Islet precursor cell (in vitro differentiated cells): ENCODE measurements at places on chromosomes 3 and 15.

DNA sequence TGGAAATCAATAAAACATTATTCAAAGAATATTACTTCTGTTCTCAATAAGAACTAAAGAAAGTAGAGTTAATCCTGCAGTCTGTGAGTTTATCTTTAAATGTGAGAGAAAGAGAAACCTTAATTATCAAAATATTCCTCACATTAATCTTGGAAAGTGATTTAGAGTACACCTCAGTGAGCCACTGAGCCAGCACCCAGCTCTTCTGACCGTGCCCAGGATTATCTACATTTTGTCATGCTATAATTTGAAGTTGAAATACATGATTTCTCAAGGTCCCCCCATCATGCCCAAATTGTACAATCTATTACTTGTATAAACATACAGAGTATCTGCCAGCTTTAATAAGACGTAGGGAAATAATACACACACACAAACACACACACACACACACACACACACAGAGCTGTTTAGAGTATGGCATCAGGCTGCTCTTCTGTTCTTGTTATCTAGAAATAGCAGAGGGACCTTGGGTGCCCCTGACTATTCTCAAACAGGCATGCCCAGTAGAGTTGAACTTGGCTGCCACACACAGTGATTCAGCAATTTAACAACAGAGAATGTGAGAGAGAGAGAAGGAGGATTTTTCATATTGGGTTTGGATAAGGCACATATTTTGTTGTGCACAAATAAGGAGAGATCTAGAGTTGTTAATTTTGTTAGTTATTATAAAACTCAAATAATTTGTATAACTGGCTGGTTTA is 74.4 kb downstream of the P2RY1 start:
- no peak for DNase-seq

- no peak for DNase-seq
Observed at GRCh38 chr15:69016021-69016595, 1.6 kb downstream of the NOX5 start.

GRCh38 chr3:31067004-31067403 is 172.5 kb upstream of the GADL1 start:
- DNase-seq: peak; percentile 86

GRCh38 chr3:100717637-100718487 is 8.6 kb downstream of the TFG start:
- no peak for DNase-seq

DNA sequence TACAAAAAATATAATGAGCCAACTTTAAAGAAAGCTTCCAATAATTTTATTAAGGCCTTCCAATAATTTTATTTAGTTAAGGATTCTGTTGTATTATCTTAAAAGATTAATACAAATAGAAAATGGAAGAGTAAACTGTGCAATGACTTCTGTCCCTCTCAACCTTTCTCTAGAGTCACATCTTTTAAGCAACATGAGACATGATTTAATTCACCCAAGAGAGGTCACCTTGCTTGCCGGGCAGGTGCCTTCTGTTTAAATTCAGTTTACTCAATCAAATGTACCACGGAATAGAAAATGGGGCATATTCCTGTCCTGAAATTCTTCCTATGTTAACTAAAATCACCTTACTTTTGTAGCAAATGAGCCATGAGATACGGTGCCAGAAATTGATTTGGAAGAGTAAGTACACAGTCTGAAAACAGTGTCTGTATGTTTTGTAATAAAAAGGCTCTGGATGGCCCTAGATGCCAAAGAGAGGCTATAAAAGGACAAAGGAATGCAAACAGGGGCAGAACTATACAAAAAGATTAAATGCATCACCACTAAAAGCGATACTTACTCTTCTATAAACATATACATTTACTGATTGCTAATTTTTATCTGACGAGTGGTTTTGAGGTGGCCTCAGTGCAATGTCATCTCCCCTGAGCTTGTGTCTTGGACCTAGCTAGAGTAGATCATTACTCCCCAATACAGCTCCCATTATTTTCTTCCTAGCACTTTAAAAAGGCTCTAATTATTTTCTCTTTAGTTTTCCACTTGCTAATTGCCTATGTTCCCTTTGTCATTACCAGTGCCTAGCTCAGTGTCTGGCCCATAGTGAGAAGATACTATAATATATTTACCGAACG is 134.0 kb downstream of the FHIT start:
- DNase-seq: no peak

DNA sequence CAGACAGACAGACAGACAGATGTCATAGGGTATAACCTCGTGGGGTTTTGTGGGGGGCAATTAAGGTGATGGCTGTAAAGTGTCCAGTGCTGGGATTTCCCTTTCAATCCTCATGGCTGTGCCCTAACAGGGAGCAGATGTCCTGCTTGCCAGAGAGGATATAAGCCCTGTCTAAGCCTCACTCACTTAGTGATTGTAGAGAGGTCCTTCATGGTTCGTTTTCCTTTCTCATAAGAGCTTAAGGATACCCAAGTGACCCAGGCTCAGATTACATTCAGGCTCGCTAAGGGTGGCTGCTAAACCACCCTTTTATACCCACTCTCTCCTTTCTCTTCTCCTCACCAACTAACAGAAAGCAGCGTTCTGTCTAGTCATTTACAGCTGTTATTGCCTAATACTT is 19.2 kb downstream of the LYSMD2 start:
- no peak for DNase-seq

- DNase-seq: no peak
Observed at GRCh38 chr3:124144035-124144814, 152.3 kb upstream of the ROPN1 start.

DNA sequence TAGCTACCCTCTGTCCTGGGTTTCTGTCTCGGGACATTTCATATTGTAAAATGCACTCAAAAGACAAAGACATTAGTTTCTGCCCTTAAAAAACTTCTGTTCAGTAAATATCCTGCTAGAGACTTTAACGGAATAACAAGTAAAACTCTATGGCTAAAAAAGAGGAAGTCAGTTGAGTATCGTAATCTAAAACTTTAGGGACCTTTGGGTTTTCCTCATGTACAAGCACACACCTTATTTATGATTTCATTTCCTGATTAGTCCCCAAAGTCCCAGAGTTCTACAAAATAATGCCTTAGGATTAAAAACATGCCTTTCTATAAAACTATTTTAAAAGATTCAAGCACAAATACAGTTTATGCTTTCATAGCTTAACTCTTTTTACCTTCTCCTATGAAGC is 585.9 kb downstream of the UNC13C start:
- no peak for DNase-seq

DNA sequence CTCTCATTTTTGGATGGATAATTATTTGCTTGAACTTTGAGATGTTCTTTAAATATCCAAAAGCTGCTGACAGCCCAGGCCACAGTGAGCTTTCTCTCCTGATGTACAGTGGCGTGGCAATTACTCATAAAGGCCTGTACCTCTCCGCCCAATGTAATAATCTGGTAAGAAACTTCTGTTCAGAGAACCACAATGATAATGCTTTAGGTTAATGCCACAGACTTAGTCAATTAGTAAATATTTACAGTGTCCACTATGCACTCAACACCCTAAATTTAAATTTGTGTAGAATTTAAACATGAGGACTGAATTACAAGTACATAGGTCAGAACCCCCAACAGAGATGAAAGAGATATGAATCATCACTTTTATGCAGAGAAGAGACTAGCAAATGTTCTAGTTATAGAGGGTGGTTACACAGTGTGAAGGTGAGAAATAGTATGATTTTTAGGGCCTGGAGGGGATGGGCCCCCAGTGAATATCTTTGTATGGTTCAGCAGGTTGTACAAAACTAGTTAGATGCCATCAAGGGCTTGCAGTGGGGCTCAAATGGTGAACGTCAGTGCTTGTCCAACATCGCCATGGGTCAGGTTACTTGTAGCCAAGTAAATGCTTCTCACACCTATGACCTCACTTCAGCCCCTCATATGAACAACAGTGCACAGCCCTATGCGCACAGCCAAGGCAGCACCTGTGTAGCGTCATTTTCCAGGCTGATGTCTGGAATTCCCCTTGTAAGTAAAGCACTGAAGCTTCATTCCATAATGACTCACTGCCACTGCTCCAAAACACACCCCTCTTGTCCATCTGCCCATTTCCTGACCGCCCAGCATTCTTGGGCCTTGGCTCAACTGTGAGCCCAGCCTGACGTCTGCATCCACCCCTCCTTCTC is 13.3 kb downstream of the ABHD2 start:
- DNase-seq: peak; percentile 97

DNA sequence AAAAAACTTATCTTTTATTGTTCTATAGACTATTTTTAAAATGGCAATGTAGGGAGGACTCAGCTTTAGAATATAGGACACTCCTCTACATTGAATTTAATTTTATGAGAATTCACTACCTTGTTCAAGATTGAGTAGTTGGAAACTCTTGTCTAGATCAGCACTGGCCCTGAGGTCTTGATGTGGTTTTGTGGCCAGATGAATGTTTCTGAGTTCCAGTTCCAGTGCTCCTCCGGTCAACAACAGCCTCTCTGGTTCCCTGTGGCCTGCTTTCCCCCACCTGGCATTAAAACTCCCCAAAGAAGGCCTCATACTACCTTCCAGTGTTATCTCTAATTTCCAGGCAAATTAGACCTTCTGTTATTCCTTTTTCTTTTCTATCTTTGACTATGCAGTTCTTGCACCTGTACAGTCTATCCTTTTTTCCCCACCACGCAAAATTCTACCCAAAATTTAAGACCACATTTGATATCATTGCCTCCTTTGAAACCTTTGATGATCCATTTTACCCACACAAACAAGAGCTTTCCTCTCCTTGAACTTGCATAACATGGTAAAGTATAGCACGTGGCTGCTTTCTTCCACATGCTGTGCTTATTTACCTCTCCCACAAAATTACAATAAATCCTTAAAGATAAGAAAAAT is 9.6 kb upstream of the ANP32A start:
- no peak for DNase-seq

DNA sequence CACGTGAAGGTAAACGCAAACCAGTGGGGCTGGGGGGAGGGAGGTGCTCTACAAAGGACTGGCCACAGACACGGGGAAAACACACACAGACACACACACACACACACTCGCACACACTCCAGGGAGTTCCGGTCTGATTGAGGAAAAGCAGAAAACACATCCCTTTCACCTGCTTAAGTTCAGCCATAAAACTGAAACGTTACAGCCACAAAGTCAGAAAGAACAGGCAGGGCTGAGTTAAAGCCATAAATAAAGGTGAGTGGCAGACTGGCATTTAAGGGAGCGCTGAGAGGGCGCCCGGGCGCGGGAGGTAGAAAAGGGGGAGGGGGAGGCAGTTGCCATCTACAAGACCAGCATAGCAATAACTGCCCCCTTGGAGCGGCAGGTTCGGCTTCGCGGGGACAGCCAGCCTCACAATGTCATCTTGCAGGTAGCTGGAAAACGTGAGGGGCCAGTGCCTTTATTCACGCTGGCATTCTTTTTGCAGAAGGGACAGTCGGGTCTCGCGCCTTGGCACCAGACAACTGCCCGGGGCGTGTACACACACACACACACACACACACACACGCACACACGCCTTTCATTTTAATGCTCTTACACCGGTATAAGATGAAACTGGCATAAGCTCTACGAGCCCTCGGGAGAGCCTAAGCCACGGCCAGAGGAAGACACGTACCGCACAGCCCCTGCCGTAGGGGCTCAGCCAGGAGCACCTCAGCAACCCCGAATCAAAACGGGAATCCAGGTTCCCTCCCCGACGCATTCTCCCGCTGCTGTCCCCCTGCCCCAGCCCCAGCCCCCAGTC is 866 bp downstream of the TNIK start:
- DNase-seq: peak; percentile 66

DNA sequence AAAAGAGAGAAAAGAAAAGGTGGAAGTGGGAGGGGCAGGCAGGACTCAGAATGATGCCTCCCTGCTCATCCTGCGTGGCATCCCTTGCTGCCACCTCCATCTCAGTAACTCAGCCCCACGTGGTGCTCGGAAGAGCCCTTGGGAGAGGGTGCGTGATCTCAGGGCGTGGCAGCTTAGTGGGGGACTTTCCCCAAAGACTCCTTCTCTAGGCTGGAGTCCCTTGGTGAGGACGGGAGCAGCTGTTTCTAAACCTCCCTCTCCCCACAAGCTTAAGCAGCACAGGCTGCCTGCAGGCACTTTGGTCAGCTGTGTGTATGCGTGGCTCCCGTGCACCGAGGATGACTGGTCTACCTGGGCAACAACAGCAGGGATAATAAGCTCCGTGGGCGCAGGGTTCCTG is 7.4 kb upstream of the ANPEP start:
- no peak for DNase-seq

DNA sequence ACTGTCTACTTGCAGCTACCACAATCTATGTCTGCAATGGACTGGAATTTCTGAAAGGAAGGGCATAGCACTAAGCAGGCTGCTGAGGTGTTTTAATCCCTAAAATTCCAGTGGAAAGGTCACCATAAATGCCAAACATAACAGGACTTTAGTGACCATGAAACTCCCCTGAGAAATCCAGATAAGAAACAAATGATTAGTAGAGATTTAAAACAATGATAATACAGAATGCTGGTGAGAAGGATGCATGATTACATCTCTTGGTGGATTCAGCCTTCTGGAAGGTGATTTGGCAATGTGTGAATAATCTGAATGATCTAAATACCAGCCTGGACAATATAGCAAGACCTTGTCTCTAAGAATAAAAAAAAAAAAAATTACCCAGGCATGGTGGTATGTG is 475.0 kb upstream of the CBLB start:
- DNase-seq: no peak

DNA sequence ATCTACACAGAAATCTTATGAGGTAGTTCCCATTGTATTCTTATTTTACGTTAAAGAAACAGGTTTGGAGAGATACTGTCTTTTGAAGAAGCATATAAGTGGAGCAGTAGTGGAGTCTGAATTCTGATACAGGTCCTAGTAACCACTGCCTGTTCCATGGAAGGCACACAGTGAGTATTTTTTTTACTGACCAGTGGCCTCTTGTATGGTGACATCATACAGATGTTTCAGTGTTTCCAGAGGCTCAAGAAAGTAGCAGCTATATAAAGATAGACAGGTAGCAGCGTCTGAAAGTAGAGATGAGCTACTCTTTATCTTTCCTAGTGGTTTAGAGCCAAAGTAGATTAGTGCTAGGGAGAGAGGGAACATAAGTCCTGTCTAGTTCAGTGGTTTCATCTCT is 173.5 kb downstream of the LPP start:
- no peak for DNase-seq

- DNase-seq: no peak
Observed at GRCh38 chr3:129593595-129594339, 12.7 kb downstream of the PLXND1 start.

GRCh38 chr3:156431334-156432124 is 123.4 kb downstream of the SSR3 start:
- DNase-seq: no peak

DNA sequence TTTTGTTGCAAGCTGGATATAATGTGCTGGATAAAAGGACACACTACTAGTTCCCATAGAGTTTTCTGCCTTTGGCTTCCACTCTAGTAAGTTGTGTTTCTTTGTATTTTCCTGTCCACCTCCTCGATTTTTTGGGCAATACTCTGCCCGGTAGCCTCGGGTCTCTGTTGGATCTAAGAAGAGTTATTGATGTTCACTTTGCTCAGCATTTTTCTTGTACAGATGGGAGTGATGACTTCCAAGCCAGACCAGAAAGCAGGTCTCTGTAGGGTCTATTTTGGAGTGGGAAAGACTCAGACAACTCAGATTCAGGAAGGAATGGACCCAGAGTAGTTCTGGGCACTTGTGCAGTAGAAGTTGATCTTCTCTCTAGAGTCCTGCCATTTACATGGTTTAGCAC is 36.0 kb upstream of the PRTG start:
- DNase-seq: no peak
